ENCODE measurements at places on chromosomes 1 and 21.

GRCh38 chr1:209791920-209792319, 7.6 kb upstream of the C1orf74 start:
- DNase-seq = no peak

DNA sequence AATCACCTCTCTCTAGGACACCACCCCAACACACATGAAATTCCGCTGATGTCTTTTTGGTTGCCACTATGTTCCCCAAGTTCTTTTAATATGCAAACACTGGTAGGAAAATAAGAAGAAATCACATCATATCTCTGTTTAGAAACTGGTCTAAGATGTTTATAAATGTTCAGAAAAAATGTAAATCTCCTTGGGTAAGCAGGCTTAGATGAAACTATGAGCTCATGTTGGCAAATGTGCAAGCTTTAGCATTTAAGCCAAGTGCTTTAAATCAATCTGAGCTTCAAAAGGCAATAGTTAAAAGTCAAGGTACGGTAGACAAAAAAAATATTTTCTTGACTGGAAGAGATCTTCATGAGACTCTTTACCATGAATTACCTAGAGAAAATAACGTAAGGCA, 25.2 kb upstream of the SLAMF9 start:
- no peak for DNase-seq

DNA sequence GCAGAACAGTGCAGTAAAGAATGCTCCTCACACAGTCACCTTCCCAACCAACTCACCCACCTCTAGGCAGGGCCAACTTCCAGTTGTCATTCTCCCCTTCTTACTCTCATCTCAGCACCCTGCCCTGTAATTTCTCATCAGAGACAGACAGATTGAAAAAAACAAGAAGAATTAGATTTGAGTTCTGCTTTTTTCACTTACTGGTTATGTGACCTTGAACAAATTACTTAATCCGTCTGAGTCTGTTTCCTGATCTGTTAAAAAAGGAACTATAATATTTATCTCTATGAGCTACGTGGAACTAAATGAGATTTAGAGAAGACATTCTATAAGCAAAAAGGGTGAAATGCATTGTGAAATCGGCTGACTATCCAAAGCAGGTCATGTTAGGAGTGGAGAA, 330.3 kb downstream of the ZNF326 start:
- DNase-seq = no peak

DNA sequence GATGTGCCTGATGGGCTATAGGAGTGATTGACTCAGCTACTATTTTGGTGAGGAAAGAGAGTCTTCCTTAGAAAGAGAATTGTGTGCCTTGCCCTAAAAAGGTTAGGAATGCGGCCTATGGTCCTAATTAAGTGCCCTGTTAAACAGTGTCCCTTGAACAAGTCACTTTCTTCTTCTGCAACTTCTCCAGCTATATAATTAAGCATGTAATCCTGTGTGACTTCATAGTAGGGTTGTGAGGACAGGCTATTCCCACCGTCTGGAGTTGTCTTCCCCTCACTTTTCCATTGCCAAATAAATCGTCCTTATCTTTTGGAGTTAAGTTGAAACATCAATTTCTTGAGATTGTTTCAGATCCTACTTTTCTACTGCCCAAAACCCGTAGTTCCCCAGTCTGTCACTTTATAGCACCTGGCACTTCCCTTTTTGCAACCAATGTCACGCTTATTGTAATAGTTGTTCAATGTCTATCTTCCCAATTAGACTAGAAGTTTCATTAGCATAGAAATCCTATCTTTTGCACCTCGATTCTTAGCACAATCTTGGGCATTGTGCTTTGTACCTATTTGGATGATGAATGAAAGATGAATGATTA, 27.6 kb upstream of the SLC16A1 start:
- no peak for DNase-seq

DNA sequence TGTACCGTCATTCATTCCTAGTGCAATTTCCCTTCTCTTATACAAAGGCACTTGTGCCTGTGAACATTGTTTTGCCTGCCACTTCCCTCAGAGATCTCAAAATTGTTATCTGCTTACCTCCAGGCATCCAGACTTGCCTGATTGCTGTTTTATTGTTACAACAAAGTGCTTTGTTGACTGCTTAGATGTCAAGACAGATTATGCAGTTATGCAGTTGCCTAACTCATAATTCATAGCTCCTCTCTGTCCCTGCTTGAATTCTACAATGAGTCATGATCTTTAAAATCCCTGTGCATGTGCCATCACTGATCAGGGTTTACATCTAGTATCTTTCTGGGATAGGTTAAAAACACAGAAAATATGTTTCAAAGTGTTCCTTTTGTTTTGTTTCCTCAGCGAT, 24.5 kb downstream of the CXADR start:
- DNase-seq = no peak

DNA sequence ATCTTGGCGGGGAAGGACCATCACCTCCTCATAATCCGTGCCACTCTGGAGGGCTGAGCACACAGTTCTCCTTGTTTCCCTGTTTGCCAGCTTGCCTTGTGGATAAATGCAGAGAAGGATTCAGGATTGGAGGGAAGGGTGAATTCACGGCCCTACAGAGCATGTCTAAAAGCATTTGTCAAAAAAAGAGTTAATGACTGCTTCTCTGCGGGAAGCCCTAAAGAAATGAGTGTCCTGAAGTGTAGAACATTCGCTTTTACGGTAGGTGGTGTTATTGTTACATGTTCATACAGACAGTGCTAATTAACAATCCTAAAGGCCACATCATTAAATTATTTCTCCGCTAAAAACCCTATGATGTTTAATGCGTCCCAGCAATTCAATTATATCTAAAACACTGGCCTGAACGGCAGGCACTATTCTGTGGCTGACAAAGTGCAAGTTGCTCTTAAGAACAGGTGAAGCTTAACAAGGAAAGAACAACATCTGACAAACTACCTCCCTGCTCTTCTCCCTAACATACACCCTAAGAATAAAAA, 112.3 kb upstream of the NFIA start:
- DNase-seq = no peak

DNA sequence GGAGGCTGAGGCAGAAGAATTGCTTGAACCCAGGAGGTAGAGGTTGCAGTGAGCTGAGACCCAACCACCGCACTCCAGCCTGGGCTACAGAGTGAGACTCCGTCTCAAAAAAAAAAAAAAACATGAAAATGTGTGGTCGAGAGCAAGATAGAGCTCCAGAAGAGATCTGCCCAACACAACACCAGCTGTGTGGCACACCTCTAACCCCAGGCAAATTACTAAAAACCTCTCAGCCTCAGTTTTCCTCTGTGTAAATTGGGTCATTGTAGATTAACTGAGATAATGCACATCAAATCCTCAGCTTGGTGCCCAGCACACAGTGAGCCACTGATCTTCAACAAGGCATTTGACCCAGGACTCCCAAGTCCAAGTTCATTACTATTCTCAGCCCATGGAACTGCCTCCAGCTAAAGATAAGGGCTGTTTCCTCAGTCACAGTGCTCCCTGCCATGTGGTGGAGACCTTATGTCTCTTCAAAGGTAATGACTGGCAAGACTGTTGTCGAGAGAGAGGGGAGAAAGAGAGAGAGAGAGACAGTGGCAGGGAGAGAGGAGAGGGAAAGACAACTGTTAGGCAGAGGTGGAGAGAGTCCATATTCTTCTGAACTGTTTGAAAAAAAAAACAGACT, 58.1 kb downstream of the PTP4A2 start:
- no peak for DNase-seq

DNA sequence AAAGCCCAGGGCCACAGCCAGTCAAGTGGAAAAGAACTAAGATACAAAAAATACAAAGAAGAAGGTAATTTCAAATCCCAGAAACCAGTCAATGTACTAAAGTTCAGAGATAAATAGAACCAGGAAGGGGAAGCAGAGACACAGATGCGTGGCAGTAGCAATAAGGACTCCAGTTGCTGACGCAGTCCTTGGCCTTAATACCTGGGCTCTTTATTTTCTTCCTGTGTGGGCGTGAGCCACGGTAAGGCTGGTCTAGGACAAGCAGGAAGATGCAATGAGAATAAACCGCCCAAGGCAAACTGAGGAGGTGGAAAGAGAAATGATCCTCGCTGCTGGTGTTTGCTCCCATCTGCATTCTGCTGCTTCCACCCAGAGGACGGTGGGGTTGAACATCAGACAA, 65.6 kb upstream of the PLXNA2 start:
- no peak for DNase-seq

DNA sequence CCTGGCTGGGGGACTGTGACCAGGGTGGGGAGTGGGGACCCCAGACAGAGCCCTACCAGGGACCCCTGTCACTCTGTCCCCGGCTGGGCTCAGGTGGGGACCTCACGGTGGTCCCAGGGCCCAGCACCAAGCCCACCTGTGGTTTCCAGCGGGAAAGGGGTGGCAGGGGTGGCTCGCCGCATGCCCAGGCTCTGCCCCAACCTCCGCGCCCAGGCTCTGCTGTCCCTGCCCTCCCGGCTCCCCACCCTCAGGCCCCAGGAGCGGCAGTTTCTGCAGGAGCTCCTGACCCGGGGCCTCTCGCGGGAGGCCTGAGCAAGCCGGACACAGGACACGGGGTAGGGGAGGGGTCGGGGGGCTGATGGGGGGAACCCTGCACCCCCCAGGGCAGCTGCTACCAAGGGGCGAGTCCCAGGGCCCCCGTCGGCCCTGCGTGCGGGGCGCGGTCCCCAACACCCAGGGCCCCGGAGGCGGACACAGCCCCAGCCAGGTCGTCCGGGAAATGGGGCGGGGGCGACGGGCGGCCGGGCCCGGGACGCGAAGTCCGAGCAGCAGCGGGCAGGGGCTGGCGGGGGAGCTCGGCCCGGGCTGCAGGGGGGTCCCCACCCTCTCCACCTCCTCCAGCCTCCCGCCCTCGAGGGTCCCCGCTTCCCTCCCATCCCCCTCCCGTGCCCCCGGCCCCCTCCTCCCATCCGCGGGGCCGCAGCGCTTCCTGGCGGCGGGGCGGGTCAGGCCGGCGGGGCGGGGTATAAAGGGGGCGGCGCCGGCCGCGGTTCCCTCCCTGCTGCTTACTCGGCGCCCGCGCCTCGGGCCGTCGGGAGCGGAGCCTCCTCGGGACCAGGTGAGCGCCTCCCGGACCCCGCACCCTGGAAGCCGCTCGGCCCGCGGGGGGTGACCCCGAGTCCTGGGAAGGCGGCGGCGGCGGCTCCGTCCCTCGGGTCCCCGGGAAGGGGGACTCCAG, at the start of gene COL6A2:
COL6A2 (plus strand) TSS at position 777 of the 958 bp plus-strand sequence.
- peak; percentile 45 for DNase-seq

GRCh38 chr1:26009796-26010447, 11.7 kb upstream of the EXTL1 start:
- DNase-seq = no peak

GRCh38 chr1:2109581-2110021, 59.4 kb downstream of the PRKCZ start:
- no peak for DNase-seq

GRCh38 chr1:70034403-70034802, 171.0 kb downstream of the LRRC40 start:
- DNase-seq = no peak

DNA sequence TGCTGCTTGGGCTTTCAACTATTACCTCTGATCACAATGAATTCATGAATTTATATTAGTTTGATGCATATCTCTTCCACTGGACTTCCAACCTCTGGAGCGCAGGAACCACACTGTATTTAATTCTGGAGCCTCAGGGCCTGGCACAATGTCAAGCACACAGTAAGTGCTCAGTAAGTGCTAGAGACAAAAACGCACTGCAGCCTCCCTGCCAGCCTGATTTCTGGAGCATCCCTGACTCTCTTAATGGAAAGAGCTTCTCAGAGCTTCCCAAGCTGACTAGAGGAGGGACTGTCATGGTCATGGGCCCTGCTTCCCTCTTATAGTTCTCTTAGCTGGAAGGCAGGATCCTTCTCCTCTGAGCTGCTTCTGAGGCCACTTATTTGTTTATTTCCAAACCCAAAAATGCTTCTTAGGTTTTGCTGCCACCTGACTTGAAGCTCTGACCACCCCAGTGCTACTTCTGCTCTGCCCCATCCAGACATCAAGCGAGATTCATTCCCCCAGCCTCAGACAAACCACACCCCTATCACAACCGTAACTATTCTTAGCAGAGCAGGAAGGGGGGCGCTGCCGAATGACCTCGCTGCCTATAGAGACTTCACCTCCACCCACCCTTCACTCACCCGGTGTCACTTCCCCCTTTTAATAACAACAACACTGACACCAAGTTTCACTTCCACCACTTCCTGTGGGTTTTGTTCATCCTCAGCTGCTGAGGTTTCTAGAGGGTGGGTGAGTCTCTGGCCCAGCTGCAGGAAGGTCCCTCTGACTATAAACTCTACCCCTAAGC, 33.6 kb downstream of the NUAK2 start:
- peak; percentile 93 for DNase-seq

DNA sequence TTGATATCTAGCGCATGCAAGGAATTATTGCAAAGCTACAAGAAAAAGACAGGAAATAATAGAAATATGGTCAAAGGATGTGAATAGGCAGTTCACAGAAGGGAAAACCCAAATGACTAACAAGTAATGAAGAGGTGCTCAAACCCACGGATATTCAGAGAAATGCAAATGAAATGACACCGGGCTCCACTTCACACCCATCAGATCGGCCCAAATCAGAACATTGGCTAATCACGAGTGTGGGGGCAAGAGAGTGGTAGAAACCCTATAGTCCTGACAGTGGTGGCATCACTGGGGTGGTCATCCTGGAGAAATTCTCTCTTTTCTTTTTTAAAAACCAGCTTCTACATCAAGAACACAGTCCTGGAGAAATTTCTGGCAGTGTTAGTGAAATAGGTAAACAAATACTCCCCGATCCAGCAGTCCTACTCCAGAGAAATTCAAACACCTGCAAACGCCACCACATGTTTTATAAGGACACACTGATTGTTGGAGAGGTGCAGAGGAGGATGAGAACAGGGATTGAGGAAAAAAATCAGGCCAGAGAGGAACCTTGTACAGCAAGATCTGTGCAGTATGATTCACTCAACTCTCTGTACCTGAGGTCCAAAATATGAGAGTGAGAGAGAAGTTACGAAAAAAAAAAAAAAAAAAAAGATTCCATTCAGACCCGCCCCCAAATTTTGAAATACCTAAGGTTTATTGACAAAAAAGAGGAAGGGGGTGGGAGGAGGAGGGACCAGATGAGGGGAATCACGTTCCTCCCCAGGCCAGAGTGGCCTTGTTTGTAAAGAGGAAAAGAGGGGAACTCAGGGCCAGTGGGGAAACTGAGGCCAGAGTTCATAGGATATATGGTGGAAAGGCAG, 9.2 kb upstream of the TNFRSF1B start:
- DNase-seq = peak; percentile 69

DNA sequence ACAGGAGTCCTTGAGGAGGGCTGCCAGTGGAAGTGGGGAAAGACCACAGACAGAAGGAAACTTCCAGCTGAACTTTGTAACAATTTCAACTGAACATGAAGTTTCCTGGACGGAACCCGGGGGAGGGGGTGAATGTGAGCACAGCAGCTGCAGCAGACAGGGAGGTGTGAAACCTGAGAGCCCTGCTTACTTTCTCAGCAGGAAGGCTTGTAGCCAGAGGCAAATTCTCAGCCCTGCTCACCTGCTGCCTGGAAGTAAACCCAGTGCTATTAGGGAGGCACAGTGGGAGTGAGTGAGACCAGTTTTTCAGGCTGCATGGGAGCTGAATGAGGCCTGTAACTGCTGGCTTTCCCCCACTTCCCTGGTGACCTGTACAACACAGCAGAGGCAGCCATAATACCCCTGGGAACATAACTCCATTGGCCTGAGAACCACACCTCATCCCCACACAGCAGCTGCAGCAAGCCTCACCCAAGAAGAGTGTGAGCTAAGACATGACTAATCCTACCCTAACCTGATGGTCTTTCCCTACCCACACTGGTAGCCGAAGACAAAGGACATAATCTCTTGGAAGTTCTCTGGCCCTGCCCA, 9.6 kb upstream of the SPRR2F start:
- DNase-seq = no peak
